ENCODE measurements at places on chromosomes 13 and 19.

DNA sequence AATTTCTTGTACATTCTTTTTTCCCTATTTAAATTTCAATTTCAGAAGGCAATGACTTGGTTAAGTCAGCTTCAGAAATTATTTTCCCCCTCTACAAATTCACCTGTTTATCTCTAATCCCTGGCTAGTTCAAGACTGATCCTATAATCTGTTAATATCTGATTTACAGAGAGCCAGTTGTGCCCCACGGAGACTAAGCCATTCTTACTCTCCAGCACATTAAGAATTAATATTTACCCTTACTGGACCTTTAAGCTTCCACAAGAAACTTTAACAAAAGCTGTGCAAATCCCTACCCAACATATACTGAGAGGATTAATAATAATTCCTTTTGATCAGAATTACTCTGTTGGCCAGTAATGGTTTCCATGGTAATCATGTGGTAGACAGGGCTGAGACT is 786.2 kb downstream of the PCDH9 start:
- no peak for DNase-seq

DNA sequence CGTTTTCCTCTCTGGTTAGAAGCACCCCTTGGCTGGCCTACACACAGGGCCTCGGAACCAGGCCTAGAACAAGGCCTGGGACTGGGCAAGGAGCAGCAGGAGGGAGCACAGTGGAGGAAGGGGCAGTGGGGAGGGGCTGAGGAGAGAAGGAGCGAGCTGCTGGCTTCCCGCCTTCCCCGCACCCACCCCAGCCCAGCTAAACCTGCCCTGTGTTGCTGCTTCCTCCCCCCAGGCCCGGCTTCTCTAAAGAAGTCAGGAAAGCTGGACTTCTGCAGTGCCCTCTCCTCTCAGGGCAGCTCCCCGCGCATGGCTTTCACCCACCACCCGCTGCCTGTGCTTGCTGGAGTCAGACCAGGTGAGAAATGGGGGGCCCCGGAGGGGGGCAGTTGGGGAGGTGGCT is 24.3 kb downstream of the LYL1 start:
- DNase-seq, result no peak

DNA sequence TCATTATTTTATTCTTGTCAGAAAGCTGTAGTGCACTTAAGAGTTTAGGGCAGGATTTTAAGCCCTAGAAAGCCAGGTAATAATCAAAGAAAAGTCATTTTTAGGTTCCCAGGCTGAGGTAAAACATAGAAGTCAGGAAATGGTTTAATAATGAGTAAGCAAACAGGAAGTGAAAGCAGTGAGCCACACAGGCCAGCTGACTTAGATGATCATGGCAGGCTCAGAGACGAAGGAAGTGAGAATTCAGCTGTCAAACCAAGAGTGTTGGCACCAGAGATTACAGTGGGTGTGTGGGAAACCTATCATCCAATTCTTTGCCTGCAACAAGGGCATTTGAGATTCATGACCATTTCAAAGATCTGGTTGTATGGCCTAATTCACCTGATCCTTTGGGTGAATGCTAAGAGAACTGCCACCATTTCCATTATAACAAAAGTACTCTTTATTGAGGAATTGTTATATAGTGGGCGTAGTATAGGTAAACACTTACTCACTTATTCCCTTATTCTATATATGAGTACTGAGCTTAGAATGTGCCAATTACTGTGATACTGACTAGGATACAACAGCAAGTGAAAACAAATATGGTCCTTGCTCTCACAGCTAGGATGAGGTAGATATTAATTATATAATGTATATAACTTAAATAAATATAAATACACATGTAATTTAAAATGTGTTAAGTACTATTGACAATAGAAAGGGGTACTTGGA is 103.7 kb upstream of the EDNRB start:
- DNase-seq, result peak; percentile 11

GRCh38 chr19:53517114-53517741 is 20.7 kb upstream of the ZNF331 start:
- no peak for DNase-seq

DNA sequence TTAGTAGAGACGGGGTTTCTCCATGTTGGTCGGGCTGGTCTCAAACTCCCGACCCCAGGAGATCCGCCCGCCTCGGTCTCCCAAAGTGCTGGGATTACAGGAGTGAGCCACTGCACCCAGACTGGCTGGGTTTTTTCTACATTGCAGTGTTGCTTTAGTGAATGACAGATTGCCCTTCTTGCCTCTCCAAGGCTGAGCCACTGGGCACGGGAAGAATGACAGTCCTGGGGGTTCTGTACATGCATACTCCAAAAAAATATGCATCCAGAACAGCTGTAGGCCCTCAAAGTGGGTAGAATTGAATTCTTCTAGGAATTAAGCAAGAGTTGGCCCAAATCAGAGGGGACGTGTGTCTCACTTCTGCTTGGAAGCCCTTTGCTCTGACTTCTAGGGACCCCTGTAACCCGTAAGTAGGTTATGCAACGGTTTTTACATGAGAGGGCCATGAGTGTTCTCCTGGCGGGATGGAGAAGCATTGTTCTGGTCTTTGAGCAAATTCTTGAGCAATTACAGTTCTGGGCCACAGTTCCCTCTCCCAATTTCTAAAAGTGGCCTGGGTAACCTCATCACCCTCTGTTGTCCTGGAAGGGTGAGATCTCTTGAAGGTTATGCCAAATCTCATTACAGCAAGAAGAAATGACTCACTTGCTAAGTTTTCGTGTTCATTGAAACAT is 3.6 kb downstream of the ACTN4 start:
- peak; percentile 31 for DNase-seq

DNA sequence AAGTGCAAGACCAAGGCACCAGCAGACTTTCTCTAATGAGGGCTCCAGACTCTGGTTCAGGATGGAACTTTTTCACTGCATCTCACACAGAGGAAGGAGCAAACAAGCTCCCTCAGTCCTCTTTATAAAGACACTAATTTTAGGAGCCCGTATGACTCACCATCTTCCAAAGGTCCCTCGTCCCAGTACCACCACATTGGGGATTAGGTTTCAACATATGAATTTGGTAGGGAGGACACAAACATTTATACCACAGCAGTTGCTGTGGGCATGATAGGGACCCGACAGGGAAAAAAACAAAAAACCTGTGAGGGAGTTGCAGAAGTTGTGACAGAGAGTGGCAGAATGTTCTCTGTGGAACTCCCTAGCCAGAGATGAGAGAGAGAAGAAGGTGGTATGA is 6.5 kb upstream of the CNMD start:
- DNase-seq, result no peak

DNA sequence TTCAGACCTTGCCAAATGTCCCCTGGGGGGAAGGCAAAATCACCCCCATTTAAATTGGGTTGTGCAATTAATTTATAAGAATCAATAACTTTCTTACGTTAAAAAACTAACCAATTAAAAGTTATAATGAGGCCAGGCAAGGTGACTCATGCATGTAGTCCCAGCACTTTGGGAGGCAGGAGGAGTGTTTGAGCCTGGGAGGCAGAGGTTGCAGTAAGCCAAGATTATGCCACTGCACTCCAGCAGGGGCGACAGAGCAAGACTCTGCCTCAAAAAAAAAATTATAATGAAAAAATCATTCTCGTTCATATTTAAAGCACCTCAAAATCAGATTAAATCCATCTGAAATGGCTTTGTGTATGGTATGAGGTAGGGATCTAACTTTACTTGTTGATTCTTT is 18.4 kb upstream of the SIGLEC14 start:
- no peak for DNase-seq

GRCh38 chr13:75372517-75372916 is 109.5 kb downstream of the TBC1D4 start:
- no peak for DNase-seq

- peak; percentile 53 for DNase-seq
Observed at GRCh38 chr19:38685666-38686529, 38.4 kb downstream of the ACTN4 start.

DNA sequence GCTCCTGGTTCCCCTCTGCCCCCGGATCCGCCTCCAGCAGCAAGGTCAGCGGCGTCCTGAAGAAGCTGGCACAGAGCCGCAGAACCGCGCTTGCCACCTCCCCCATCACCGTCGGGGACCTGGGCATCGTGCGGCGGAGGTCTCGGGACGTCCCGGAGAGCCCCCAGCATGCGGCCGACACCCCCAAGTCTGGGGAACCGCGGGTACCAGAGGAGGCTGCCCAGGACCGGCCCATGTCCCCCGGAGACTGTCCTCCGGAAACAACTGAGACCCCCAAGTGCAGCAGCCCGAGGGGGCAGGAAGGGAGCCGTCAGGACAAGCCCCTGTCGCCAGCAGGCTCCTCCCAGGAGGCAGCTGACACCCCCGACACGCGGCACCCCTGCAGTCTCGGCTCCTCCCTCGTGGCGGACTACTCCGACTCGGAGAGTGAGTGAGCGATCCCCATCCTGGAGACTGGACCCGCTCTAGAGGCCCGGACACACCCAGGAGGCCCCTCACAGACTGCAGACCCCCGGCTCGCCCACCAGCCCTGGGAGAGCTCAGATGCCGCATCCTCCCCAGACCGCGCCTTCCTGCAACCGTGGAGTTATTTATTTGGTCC is 1.6 kb upstream of the MRI1 start:
- no peak for DNase-seq

DNA sequence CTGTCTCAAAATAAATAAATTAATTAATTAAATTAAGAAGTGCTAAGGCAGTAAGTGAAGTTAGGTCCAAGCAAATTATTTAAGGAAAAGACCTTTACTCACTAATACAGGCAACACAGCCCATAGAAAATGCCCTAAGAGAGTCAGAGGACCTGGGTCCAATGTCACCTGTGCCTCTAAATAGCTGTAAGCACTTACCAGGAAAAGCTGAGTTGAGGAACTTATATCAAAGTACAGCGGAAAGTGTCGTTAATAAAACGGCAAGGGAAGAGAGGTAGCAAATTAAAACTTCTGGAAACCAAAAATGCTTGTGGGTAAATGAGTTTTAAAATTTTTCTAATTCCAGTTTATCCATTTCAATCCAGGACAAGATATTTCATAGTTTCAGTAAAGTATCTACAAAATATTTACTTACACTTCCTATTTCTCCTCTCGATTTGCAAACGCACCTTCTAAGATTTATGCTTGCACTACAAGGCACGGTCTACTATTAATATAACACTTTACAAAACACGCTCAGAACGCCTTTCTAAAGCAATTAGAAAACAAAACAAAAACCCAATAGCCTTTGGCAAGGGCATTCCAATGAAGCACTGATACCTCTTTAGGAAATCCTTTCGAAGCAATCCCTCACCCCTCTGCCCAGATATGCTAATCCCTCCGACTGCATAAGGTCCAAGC is 963 bp downstream of the VPS36 start:
- no peak for DNase-seq

DNA sequence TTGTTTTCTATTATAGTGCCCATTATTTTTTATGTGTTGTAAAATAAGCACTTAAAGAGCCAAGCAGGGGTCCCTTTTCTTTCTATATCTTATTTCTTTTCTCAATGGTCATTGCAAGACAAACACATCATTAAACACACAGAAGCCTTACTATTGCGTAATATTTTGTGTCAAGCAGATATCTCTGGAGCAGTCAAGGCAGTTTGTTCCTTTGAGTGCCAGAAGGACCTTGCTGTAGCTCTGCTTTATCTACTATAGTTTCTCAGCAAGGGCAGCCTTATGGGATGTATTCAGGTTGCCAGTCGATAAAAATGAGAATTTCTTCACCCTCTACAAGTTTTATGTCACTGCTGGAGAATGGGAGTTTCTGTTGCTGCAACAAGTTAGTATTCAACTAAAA is 319.3 kb downstream of the TDRD3 start:
- DNase-seq, result no peak

GRCh38 chr13:102839462-102839861 is 6.4 kb upstream of the ERCC5 start:
- no peak for DNase-seq

DNA sequence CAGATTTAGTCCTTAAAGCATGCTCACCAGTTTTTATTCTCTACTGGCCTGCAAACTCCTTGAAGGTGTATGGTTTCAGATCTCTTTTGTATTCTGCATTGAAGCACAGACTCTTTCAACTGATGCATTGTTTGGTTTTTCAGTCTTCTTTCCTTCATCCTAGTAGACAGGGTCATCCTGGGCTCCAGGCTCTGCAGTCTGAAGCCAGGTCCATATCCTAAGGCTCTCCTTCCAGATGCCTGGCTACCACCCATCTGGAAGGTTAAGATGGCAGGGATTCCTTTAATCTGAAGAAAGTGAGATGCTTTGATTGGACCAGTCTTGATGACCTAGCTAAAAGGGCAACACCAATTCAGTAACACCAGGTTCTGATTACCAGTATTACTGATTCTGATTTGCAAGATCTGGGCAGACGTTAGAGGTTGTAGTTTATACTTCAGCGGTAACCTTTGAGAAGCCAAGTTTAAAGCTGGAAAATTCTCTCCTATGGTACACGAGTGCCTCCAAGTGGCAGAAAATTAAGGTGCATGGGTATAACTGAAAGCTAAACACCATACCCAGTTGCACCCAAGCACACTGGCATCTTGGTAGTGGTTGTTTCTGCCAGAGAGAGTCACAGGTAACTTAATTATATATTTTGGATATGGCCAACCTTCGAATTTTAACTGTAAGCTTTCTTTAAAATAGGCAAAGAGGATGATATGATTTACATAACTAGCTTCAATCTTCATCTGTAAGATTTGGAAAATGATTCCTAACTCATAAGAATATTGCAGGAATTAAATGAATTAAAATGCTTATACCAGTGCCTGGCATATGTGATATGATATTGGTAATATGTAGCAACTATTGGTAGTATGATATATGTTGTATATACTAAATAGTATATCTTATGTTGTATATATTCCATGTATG is 1651.9 kb upstream of the MIR17HG start:
- DNase-seq, result peak; percentile 34

- no peak for DNase-seq
Observed at GRCh38 chr13:32035716-32036115, 4.1 kb downstream of the FRY start.

DNA sequence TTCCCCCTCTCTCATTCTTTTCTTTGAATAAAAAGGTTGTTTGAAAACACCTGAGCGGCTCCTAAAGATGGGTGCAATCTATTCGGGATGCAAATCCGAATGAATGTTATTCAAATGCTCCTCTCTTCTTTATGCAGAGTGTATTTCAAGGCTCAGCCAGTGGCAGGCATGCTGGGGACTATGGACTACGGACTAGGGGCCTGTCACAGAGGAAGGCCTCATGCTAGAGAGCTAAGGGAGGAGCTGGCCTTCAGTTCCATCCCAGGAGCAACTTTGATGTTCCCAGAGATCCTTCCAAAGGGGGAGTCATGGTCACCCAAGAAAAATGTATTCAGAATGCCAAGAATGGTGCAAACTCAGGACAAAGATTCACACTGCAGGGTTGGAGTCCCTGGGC is 9.3 kb downstream of the ALOX5AP start:
- no peak for DNase-seq
